ENCODE measurements at places on chromosomes 3 and 15. TPM values are rescaled to one million over a fixed set of nuclear protein-coding genes. Genes with fewer than 3 reads are reported as not detected.

The CCDC54 gene
- total RNA-seq = not detected

DNA sequence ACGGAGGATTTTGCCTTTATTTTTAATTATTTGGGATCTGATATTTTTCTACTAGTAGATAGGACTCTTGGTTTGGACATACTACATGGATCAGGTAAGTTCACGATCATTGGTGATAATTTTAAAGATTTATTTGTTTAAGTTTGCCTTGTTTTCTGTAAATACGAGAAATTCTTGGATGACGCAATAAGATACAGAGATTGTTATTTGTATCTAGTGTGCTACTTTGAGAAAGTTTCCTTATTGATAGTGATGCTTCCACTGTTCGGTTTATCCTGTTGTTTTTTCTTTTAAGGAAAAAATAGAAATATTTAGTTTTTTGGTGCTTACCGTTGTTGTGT is 577 bp downstream of the CHD2 start:
- H3K27me3 ChIP-seq = no peaks in the 10 kb centered on the region
- H3K36me3 ChIP-seq = peaks cover 49% of the 10 kb centered on the region
- H3K27ac ChIP-seq = peak overlapping the region; percentile 91
- no peak for DNase-seq
- H3K4me3 ChIP-seq = peak overlapping the region; percentile 95

The SLC15A2 gene
- 0.91 TPM for total RNA-seq

The PLSCR5 gene
- total RNA-seq = not detected

The MUSTN1 gene
- total RNA-seq = 0.66 TPM
